Memory B cell (primary cell): ENCODE measurements at places on chromosomes 12 and 14.
A peak's percentile ranks its signal among the peaks of the same experiment; 100 is the strongest.

- no peak for DNase-seq
These were observed 2.9 kb upstream of the CMAS start for GRCh38 chr12:22042976-22043669.

DNA sequence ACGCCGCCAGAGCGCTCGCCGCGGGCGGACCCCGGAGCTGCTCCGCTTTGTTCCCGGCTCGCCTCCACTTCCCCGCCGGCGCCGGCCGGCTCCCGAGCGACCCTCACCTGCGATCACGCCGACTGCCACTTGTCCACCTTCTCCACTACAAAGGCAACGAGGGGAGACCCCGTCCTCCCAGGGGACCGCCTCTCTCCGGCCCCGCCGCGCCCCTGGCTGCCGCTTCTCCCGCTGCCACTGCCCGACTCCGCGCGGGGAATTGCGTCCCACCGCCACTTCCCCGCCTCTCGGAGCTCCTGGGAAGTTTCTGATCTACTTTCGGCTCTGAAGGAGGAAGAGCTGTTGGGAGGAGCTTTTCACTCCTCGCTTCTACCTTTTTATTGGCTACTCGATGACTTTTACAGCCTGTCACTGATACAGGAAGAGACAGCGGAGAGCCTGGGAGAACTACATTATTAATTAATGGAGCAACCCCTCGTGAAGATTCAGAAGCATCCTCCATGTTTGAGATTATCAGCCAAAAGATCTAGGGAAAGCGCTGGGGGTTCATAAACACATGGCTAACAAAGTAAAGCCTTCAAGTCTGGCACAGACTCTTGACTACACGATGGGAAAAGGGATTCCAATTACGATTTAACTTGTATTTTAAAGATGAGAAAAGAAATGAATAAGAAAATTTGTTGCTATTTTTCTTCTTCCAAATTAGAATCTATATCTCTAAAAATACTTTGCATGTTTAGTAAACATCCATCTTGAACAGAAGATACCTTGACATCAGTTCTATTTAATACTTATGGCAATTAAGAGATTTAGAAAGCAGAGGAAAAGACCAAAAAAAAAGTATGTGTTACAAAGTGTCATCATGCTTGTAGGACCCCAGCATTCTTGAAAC is at the start of gene BAZ1A:
TSS of gene BAZ1A (minus strand) at position 330 of the 892 bp plus-strand sequence. CDS start 756 bp downstream, outside the sequence.
- peak; percentile 54 for DNase-seq

- DNase-seq = no peak
These were observed 214.3 kb downstream of the ZFP36L1 start for GRCh38 chr14:68578597-68578996.

GRCh38 chr14:32702562-32702961 is 236.1 kb upstream of the NPAS3 start:
- DNase-seq = peak; percentile 17

GRCh38 chr14:91158091-91158790 is 44.4 kb downstream of the DGLUCY start:
- no peak for DNase-seq

GRCh38 chr12:15142711-15143110 is 78.5 kb downstream of the RERG start:
- no peak for DNase-seq

- DNase-seq = no peak
These were observed 252.9 kb upstream of the KRR1 start for GRCh38 chr12:75764091-75764841.

DNA sequence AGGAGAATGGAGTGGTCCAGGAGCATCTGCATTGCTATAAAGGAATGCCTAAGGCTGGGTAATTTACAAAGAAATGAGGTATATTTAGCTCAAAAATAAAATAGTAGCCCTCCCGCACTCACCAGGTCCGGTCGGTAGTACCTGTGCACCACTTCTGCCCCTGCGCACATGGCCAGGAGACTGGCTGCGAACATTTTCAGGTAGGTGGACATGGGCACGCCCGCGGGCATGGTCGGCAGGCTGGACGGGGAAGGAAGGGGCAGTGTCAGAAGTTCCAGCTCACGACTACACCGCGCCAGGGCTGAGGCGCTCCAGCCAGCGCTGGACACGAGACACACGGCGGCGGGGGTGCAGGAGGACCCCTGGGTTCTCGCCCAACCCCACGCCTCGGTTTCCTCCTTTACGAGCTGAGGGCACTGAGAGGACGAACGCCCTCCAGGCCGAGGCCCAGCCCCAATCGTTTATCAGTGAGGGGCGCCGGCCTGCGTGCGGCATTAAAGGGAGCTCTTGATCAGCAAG is 9.1 kb upstream of the TDG start:
- DNase-seq = no peak

- DNase-seq = no peak
These were observed 1292.2 kb upstream of the TMEM132C start for GRCh38 chr12:126974779-126975178.

GRCh38 chr14:37343307-37344094 is 145.8 kb downstream of the MIPOL1 start:
- no peak for DNase-seq

DNA sequence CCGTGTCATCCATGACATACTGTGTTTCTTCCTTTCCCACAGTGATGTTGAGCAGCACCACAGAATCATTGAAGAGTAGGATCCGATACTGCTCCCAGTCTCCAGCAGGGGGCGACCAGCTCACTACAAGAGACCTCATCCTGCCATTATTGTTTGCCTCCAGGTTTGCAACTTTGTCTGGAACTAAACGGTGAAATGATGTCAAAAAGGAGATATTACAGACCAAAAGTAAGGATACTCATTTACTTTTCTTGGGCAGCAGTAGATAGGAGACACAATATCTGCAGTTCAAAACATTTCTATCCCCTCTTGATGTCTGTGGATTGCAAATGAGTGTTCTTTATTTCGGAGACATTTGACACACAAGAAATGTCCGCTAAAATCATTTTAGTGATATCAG is 47.2 kb downstream of the PTPRB start:
- peak; percentile 21 for DNase-seq

DNA sequence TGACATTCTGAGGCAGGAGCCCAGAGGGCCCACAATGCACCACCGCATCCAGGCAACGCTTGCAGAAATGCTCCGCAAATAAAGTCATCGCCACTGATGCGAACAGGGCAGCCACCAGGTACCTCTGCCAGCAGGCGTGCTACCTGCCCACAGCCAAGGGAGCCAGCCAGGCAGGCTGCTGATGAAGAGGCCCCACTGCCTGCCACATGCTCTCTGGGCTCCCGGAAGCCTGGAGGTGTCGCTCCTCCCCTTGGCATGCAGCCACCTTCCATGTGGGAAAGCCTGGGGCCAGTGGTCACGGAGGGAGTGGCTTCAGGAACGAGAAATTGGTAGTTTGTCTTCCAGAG is 14.7 kb downstream of the GPR132 start:
- DNase-seq = no peak

GRCh38 chr14:85533023-85533860 is 3.3 kb downstream of the FLRT2 start:
- no peak for DNase-seq

GRCh38 chr12:120100630-120101029 is 15.9 kb downstream of the RAB35 start:
- no peak for DNase-seq

DNA sequence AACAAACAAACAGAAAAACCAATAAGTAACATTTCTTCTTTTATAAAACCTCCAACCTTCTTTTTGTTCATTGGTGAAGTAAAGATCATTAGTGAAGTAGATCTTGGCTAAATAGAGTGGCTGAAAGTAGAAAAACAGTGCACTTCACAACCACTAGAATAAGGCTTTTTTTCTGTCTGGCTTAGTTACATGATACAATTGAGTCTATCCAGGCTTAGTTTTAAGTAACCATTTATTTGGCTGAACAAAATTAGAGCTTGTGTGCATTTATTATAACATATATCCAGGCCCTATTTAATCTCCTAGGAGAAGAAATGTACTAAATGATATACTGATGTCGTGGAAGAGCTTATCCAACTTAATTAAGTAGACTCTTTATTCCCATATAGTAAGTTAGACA is 65.8 kb upstream of the STK38L start:
- no peak for DNase-seq

- no peak for DNase-seq
These were observed 144.5 kb downstream of the PHETA1 start for GRCh38 chr12:111224186-111225066.

DNA sequence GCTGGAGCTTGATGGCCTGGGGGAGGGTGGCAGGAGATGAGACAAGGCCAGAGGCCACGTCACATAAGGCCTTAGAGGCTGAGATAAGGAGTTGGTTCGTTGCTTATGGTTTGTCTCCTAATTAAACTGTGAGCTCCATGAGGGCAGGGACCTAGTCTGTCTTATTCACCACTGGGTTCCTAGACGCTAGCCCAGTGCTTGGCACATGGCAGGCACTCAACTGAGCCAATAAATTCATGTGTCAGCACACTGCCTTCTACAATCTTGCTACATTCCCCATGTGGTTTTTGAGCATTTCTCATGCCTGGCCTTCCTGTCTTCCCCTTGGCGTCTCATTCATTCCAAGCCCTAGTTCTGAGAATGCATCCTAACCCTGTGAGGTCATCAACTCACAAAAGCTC is 92.5 kb upstream of the MED13L start:
- no peak for DNase-seq

GRCh38 chr14:71705460-71705859 is 226.8 kb upstream of the RGS6 start:
- DNase-seq = no peak

- DNase-seq = no peak
These were observed 11.6 kb upstream of the HECTD1 start for GRCh38 chr14:31219169-31219568.

- DNase-seq = no peak
These were observed 304.3 kb downstream of the DIO2 start for GRCh38 chr14:79906994-79907393.

GRCh38 chr12:80892597-80893445 is 44.9 kb downstream of the LIN7A start:
- DNase-seq = no peak

DNA sequence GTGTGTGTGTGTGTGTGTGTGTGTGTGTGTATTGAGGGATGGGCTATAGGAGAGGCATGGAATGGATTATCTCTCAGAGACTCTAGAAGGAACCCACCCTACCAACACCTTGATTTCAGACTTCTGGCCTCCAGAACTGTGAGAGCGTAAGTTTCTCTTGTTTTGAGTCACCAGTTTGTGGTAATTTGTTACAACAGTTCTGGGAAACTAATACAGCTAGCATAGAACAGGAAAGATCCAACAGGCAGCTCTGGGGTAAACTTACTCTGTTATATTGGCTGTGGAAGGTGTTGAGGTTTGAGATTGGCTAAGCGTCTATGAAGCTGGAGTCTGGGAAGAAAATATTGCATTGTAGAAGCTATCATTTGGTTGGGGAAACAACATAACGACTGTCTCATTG is 334.3 kb downstream of the AACS start:
- DNase-seq = no peak

DNA sequence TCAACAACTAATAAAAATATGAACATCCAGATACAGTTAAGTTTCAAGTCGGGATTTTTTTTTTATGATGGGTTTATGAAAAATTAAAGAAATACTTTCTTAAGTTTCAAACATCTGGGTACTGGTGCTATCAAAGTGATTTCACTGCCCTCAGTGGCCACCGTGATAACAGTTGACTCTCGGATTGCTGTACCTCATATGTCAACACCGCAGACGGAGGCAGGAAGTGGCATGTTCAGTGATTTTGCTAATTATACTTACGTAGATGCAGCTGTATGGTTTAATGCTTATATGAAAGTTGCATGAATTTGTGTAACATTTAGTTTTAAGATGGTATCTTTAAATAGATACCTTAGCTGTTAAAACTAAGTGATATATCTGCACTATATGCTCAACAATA is 20.8 kb upstream of the FBLN5 start:
- no peak for DNase-seq

- DNase-seq = no peak
These were observed 199.9 kb upstream of the PWP1 start for GRCh38 chr12:107485731-107486130.

DNA sequence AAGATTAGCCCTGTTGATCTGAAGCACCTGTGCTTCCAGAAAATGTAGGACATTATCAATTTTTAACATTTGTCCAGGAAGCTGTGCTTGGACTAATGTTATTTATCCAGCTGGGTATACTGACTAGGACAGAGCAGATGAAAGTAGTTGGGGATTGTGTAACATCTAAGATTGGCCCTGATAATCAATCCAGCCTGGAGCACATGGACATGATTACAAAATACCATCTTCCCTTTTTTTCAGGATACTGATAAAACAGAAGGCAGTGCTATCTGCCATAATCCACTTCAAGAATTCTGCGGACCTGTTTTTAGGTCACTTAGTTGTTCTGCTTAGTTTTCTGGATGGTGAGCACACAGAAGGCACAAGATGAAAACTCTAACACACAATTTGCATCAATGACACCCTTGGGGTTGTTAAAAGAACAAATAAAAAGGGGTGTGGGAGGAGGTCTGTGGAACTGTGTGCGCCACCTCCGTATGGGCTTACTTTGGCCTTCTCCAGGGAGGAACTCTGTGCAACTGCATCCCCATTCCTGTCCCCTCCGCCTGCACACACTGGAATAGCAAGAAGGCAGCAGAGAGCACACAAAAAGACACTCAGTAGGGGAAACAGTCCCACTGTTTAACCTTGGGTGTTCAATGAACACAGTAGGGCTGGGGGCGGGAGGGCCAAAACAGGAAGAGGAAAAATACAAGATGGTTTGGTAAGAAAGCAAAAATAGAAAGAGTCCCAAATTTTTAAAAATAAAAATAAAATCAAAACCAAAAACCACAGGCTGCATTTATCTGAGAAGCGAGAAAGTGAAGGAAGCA is 31.1 kb upstream of the DUSP6 start:
- DNase-seq = no peak

GRCh38 chr14:32491416-32492016 is 162.4 kb downstream of the AKAP6 start:
- DNase-seq = no peak

- no peak for DNase-seq
These were observed 17.7 kb upstream of the SFSWAP start for GRCh38 chr12:131693149-131693548.

DNA sequence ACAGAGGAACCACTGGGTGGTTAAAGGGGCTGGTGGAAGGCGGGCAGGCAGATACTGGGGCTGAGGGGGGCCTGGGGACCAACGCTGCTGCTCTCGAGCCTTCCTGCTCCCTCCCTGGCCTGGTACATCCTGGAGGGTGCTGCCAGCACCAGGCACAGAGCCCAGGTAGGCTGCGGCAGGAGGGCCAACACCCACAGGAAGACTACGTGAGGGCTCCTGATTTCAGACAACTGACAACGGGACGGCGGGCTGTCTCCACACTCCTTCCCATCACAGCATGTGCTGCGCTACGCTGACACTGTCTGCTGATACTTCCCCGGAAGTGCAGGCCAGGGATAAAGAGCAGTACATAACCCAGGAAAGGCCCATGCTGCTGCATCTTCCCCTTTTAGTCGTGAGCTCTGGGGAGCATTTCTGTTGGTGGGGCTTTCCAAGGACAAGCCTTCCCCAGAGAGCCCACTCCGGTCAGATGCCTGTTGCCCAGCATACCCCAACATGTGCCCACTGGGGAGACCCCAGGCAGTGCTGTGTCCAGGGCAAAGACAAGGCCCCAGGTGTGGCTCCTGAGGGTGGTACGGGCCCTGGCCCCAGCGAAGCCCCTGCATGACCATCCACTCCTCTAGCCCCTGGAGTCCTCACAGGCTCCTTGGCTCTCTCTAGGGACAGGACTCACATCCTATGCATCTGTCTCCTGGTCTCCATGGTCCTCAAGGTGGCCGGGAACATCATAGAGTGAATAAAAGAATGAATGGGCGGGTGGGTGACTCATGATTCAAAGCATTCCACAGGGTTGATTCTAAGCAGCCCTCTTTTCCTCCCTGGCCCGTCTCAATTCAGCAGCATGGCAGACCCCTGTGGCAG is 38.0 kb downstream of the CHGA start:
- DNase-seq = no peak

GRCh38 chr14:94653321-94653720 is 41.1 kb downstream of the SERPINA3 start:
- no peak for DNase-seq

- no peak for DNase-seq
These were observed 3.7 kb upstream of the PRDM4 start for GRCh38 chr12:107764626-107765025.
